Progenitor cell of endocrine pancreas (in vitro differentiated cells): ENCODE measurements at places on chromosomes 1 and 21. TPM values are rescaled to one million over a fixed set of nuclear protein-coding genes. Genes with fewer than 3 reads are reported as not detected.

- H3K4me3 ChIP-seq = no peak overlapping the region
- H3K27me3 ChIP-seq = peaks cover 41% of the 10 kb centered on the region
- H3K27ac ChIP-seq = no peak overlapping the region
- H3K4me1 ChIP-seq = no peaks in the 10 kb centered on the region
Measured at GRCh38 chr1:153395136-153395685, 4.3 kb upstream of the S100A8 start.

CELA2B gene
- total RNA-seq = not detected in 2 replicates

GRCh38 chr1:79235301-79236002 lies 228.9 kb upstream of the ADGRL4 start:
- H3K4me1 ChIP-seq = peaks cover 7% of the 10 kb centered on the region
- no peak for DNase-seq
- H3K27ac ChIP-seq = peak overlapping the region; percentile 12
- no peaks in the 10 kb centered on the region for H3K27me3 ChIP-seq
- peaks cover 2% of the 10 kb centered on the region for H3K36me3 ChIP-seq

- no peaks in the 10 kb centered on the region for H3K27me3 ChIP-seq
- no peak overlapping the region for H3K27ac ChIP-seq
- peaks cover 3% of the 10 kb centered on the region for H3K36me3 ChIP-seq
- H3K4me1 ChIP-seq = peaks cover 37% of the 10 kb centered on the region
- no peak for DNase-seq
Measured at GRCh38 chr1:19613171-19613703, 30.9 kb upstream of the NBL1 start.

ADORA3 gene
- total RNA-seq = not detected in 2 replicates

- no peaks in the 10 kb centered on the region for H3K4me1 ChIP-seq
- DNase-seq = no peak
- no peak overlapping the region for H3K27ac ChIP-seq
- H3K4me3 ChIP-seq = no peak overlapping the region
- H3K27me3 ChIP-seq = no peaks in the 10 kb centered on the region
Measured at GRCh38 chr1:116997066-116997465, 4.5 kb upstream of the CD101 start.

GRCh38 chr1:46180082-46180616 lies 3.9 kb upstream of the P3R3URF start:
- no peaks in the 10 kb centered on the region for H3K36me3 ChIP-seq
- peaks cover 14% of the 10 kb centered on the region for H3K4me1 ChIP-seq
- H3K4me3 ChIP-seq = no peak overlapping the region
- no peak overlapping the region for H3K27ac ChIP-seq
- H3K27me3 ChIP-seq = peaks cover 6% of the 10 kb centered on the region

- no peak overlapping the region for H3K27ac ChIP-seq
- peaks cover 12% of the 10 kb centered on the region for H3K4me1 ChIP-seq
- no peaks in the 10 kb centered on the region for H3K27me3 ChIP-seq
- H3K4me3 ChIP-seq = no peak overlapping the region
- DNase-seq = no peak
Measured at GRCh38 chr1:246216906-246217305, 290.2 kb downstream of the SMYD3 start.

GRCh38 chr1:89974256-89974655 lies 20.7 kb upstream of the ZNF326 start:
- no peak overlapping the region for H3K4me3 ChIP-seq
- peaks cover 4% of the 10 kb centered on the region for H3K27me3 ChIP-seq
- H3K4me1 ChIP-seq = peaks cover 2% of the 10 kb centered on the region
- no peak overlapping the region for H3K27ac ChIP-seq

GRCh38 chr1:44651069-44651468 lies 23.2 kb downstream of the TMEM53 start:
- H3K4me3 ChIP-seq = no peak overlapping the region
- no peak for DNase-seq
- no peaks in the 10 kb centered on the region for H3K27me3 ChIP-seq
- H3K27ac ChIP-seq = no peak overlapping the region
- H3K36me3 ChIP-seq = peaks cover 10% of the 10 kb centered on the region

STUM gene
- 0.38 and 0.55 TPM in 2 replicates for total RNA-seq

- DNase-seq = no peak
- H3K27me3 ChIP-seq = no peaks in the 10 kb centered on the region
- no peak overlapping the region for H3K4me3 ChIP-seq
Measured at GRCh38 chr1:85450832-85451231, 14.1 kb downstream of the DDAH1 start.

GRCh38 chr1:33176362-33176850 lies 5.4 kb downstream of the TRIM62 start:
- peaks cover 7% of the 10 kb centered on the region for H3K27me3 ChIP-seq
- DNase-seq = no peak
- no peak overlapping the region for H3K4me3 ChIP-seq
- peaks cover 5% of the 10 kb centered on the region for H3K4me1 ChIP-seq
- H3K27ac ChIP-seq = no peak overlapping the region

- H3K27ac ChIP-seq = no peak overlapping the region
- peaks cover 17% of the 10 kb centered on the region for H3K4me1 ChIP-seq
- no peaks in the 10 kb centered on the region for H3K27me3 ChIP-seq
Measured at GRCh38 chr1:159162516-159163265, 8.7 kb upstream of the CADM3 start.

VAV3 gene
- 1.8 and 3.7 TPM in 2 replicates for total RNA-seq

GRCh38 chr1:106756752-106757151 lies 299.7 kb upstream of the PRMT6 start:
- DNase-seq = no peak
- H3K4me1 ChIP-seq = no peaks in the 10 kb centered on the region
- no peak overlapping the region for H3K27ac ChIP-seq
- no peaks in the 10 kb centered on the region for H3K27me3 ChIP-seq
- H3K36me3 ChIP-seq = no peaks in the 10 kb centered on the region

DNA sequence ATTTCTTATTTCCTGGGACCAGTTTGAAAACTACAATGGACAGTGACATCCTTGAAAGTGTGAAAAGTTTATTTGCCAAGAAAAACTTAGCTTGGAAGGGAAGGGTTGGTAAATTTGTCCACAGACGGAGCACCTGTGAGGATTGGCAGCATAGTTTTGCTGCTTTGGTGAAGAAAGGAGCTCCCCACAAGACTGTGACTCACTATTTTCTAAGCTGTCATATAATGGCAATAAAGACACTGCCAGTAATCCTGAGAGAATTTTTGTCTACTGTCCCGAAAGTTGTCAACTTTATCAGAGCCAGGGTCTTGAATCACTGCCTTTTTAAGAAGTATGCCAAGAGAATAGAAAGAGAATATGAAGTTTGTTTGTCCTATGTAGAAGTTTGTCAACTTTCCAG lies 230.8 kb downstream of the NEGR1 start:
- no peak overlapping the region for H3K27ac ChIP-seq
- no peaks in the 10 kb centered on the region for H3K4me1 ChIP-seq
- DNase-seq = no peak
- no peaks in the 10 kb centered on the region for H3K36me3 ChIP-seq
- H3K27me3 ChIP-seq = no peaks in the 10 kb centered on the region

S100A3 gene
- total RNA-seq = 0.46 and 1.5 TPM in 2 replicates

- H3K4me1 ChIP-seq = no peaks in the 10 kb centered on the region
- no peaks in the 10 kb centered on the region for H3K27me3 ChIP-seq
- H3K36me3 ChIP-seq = no peaks in the 10 kb centered on the region
- H3K27ac ChIP-seq = no peak overlapping the region
Measured at GRCh38 chr1:201593200-201593921, 54.4 kb downstream of the NAV1 start.

TEDDM1 gene
- total RNA-seq = not detected in 2 replicates

DNA sequence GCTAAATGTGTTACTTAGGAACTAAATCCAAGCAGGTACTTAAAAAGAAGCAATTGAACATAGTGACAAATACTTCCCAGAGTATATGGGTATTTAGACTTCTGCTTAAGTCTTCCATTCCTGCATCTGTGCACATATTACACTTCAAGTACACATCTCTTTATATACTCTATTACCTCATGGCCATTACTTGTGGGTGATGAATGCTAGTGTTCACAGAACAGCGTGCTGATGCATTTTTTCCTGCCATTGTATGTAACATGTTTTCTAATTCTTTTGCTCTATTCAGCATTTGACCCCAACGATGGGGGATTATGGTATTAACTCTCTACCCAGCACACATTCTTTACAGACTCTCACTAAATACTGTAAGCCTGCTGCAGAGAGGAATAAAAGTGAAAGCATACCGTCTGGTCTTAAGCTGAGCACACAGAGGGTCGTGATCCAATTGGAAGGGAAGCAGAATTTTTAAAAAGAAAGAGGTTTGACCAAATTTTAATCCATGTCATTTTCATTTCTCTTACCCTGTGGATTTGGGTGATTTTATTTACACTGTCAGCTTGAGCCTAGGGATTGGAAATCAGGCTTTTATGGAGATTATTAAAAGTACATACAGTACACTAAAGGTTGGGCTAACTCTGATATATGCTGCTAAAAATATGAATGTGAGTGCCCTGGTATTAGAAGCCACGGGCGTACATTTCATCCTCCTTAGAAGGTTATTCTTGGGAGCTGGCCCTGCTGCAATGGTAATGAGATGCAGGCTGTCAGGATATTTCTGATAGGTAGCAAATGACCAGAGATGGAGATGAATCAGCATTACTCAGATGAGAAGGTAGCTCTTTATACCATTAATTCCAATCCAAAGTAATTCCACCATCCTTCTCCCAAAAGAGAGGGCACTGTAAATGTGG lies 95.5 kb upstream of the PROX1 start:
- no peak for DNase-seq
- H3K27me3 ChIP-seq = no peaks in the 10 kb centered on the region
- H3K4me1 ChIP-seq = peaks cover 4% of the 10 kb centered on the region
- H3K4me3 ChIP-seq = no peak overlapping the region

KRTAP19-3 gene
- not detected in 2 replicates for total RNA-seq

NEK2 gene
- 17.6 and 20.8 TPM in 2 replicates for total RNA-seq

DNA sequence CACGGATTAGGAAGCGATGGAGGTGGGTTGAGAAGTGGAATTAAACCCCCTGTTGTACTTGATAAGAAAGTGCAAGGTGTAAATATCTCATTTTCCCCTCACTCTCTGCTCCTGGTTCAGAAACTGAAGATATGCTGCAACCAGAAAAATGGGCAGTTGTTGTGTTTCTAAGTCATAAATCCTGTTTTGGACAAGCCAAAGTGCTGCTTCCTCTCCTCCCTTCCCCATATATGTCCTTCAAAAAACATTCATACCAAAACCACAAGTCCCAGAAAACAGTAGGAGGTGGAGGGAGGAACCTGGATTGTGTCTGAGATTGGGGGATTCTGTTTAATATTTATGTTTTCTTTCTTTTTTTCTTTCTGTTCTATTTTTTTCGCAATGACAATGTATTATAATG lies 13.6 kb upstream of the ZNF362 start:
- DNase-seq = no peak
- H3K36me3 ChIP-seq = no peaks in the 10 kb centered on the region
- no peak overlapping the region for H3K4me3 ChIP-seq

- no peaks in the 10 kb centered on the region for H3K36me3 ChIP-seq
- H3K27ac ChIP-seq = no peak overlapping the region
- peaks cover 17% of the 10 kb centered on the region for H3K4me1 ChIP-seq
- no peaks in the 10 kb centered on the region for H3K27me3 ChIP-seq
Measured at GRCh38 chr1:59502009-59502691, 205.3 kb downstream of the FGGY start.

GRCh38 chr1:119885903-119886783 lies 10.2 kb downstream of the ADAM30 start:
- peaks cover 10% of the 10 kb centered on the region for H3K27me3 ChIP-seq
- peaks cover 5% of the 10 kb centered on the region for H3K36me3 ChIP-seq
- H3K27ac ChIP-seq = no peak overlapping the region
- DNase-seq = peak; percentile 23

DNA sequence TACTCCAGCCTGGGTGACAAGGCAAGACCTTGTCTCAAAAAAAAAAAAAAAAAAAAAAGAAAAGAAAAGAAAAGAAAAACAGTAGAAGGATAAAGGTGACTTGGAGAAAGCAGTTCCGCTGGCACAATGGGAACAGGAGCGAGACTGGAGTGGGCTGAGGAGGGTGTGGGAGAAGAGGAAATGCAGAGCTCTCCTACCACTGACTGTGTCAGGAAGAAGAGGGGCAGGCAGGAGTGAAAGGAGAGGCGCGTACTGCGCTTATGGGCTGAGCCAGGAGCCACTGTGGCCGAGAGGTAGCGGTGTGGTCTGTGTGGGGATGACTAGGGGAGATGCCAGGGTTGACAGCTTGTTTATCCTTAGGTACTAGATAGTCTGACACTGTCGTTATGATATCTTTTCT lies 6.4 kb upstream of the PROK1 start:
- peaks cover 48% of the 10 kb centered on the region for H3K27me3 ChIP-seq
- H3K4me1 ChIP-seq = no peaks in the 10 kb centered on the region

GUCA2A gene
- total RNA-seq = not detected in 2 replicates

DNA sequence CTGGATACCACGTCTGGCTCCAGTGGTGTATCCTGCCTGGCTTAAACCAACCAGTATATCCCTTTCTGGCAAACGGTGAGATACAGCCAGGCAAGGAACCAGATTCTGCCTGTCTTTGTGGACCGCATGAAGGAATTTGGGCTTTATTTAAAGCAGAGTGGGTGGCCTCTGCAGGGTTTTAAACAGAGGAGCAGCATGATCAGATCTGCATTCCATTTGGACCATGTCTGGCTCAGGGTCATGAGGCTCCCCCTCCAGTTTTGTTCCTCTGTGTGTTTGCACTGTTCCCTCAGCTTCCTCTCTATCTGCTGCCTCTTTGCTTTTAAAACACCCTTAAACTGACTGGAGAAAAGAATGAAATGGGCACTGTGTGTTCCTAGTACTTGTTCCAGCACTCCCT lies 195.0 kb downstream of the GIPC2 start:
- no peak for DNase-seq
- peaks cover 6% of the 10 kb centered on the region for H3K27me3 ChIP-seq
- H3K27ac ChIP-seq = no peak overlapping the region
- peaks cover 1% of the 10 kb centered on the region for H3K36me3 ChIP-seq
- H3K4me3 ChIP-seq = no peak overlapping the region

DNA sequence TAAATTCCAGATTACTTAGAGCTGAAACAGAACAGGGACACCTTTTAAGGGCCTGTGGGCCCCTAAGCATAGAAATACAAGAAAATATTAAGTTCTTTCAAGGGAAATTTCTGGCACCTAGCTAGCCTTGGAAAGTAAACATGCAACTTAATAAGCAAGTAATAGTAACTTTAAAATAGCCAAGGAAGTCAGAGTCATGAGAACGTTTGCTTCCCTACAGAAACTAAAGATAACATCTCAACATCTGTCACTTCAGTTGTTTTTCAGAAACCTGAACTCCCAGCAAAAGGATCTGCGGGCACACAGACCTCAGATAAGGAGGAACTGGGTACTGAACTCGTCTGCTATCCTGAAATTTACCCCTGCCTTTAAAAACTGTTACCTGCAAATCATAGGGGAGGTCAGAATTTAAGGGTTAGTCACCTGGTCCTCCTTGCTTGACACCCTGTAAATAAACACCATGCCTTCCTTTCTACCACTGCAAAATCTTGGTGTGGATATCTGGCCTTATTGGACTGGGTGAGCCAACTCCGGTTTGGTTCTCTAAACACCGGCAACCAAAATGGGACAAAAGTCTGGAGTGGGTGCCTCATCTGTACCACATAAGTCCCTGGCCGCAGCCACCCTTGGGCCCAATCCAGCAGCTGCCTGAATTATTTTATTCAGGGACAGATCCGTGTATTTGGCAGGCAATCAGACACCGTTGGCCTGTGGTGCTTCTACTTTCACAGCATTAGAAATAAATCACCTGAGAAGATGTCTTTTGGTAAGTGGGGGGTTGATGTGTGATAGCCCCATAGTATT lies 27.9 kb downstream of the NRDC start:
- DNase-seq = no peak
- H3K4me1 ChIP-seq = peaks cover 10% of the 10 kb centered on the region
- H3K4me3 ChIP-seq = no peak overlapping the region
- H3K27me3 ChIP-seq = no peaks in the 10 kb centered on the region
- H3K36me3 ChIP-seq = peaks cover 14% of the 10 kb centered on the region

FAM131C gene
- total RNA-seq = 1.2 and 1.6 TPM in 2 replicates

- H3K27me3 ChIP-seq = peaks cover 12% of the 10 kb centered on the region
- H3K4me3 ChIP-seq = no peak overlapping the region
- H3K27ac ChIP-seq = no peak overlapping the region
- DNase-seq = no peak
Measured at GRCh38 chr1:27873671-27874384, 1.5 kb downstream of the THEMIS2 start.
